ENCODE measurements at places on chromosomes 4 and X. TPM values are rescaled to one million over a fixed set of nuclear protein-coding genes. Genes with fewer than 3 reads are reported as not detected.
A peak's percentile ranks its signal among the peaks of the same experiment; 100 is the strongest.

Gene TMEM271
- total RNA-seq = 0.41 TPM

Gene IQCM
- 0.17 TPM for total RNA-seq

Gene C1QTNF7
- 0.07 TPM for total RNA-seq

Gene HDX
- 3.1 TPM for total RNA-seq

Gene TREX2
- 0.11 TPM for total RNA-seq

Gene CYLC1
- total RNA-seq = not detected

Gene ADAM29
- total RNA-seq = not detected

GRCh38 chrX:122572461-122572860 lies 611.6 kb upstream of the GRIA3 start:
- DNase-seq = no peak

GRCh38 chr4:109406337-109406931 lies 27.2 kb upstream of the SEC24B start:
- DNase-seq = no peak

DNA sequence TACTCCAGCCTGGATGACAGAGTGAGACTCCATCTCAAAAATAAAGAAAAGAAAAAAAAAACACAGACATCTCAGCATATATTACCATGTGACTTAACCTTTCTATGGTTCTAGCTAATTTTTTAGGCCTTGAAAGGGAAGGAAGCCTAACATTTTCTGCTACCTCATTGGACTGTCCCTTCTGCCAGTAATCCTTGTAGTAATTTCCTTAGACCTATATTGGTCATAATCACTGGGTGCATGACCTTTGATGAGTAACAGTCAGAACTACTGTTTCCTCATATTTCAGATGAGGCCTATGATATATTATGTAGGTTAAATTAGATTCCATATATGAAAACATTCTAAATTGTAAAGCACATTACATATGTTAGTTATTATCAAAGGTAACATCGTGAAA lies 9.6 kb downstream of the XIAP start:
- no peak for DNase-seq

- DNase-seq = peak; percentile 54
These were observed 4.4 kb upstream of the FAT1 start for GRCh38 chr4:186727977-186728519.

- DNase-seq = no peak
These were observed 62.8 kb downstream of the SH3KBP1 start for GRCh38 chrX:19824603-19825002.

DNA sequence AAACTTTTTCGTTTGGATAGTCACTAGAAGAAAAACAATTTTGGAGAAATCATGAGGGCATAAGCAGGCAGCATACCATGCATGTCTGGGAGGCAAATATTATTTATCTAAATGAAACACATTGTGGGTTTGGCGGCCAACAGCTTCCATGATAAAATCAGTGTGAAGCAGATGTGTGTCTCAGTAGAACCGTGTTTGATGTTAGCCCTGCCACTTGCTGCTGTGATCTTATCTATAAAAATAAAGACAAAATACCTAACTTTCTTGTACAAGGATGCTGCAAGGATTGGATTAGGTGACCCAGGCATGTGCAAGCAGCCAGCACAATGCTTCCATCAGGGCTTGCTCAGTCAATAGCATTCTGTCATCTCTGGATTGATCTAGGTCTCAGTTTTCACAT lies 341.4 kb downstream of the PACRGL start:
- DNase-seq = no peak

GRCh38 chr4:123398066-123398852 lies 1.7 kb downstream of the SPRY1 start:
- DNase-seq = peak; percentile 87

- no peak for DNase-seq
These were observed 115.3 kb upstream of the TRPC5 start for GRCh38 chrX:112197840-112198239.

DNA sequence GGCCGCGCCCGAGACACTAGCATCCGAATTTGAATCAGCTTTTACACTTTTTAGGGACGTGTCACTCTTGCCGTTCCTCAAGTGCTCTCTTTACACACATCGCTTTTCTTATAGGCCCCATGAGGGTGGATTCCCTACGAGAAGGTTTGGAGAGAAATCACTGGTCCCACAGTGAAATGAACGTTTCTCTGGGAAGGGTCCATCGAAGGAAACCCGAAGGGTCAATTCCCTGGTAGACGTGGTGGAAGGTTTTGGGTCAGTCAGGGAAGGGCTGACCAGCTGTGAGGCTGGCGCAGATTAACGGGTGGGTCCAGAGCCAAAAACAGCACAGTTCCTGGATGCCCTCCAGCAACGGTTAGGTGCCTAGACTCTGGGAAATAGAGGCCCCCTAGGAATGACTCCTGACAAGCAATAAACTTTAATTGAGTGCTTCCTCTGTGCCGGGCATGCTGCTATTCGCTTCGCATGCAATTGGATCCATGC lies 35.9 kb downstream of the ETDC start:
- DNase-seq = no peak

DNA sequence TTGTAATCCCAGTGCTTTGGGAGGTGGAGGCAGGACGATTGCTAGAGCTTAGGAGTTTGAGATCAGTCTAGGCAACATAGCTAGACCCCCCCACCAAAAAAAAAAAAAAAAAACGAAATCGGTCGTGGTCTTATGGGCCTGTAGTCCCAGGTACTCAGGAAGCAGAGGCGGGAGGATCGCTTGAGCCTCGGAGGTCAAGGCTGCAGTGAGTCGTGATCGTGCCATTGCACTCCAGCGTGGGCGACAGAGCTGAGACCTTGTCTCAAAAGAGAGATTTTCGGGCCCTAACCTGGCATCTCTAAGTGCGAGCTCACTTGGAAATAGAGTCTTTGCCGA lies 7.0 kb upstream of the LETM1 start:
- DNase-seq = no peak

DNA sequence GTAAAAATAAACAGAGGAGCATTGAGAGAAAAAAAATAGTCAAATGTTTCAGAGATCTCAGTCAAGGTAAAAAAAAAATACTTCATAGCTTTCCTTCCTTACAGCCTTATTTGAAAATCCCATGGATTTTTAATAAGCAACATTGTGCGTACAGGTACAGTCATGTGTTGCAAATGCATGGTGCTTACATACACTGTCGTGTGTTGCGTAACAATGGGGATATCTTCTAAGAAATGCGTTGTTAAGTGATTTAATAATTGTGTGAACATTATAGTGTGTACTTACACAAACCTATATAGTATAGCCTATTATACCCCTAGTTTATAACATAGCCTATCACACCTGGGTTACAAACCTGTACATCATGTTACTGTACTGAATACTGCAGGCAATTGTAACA lies 172.0 kb downstream of the UGT8 start:
- no peak for DNase-seq

GRCh38 chr4:108303488-108304177 lies 134.9 kb upstream of the LEF1 start:
- DNase-seq = peak; percentile 3

DNA sequence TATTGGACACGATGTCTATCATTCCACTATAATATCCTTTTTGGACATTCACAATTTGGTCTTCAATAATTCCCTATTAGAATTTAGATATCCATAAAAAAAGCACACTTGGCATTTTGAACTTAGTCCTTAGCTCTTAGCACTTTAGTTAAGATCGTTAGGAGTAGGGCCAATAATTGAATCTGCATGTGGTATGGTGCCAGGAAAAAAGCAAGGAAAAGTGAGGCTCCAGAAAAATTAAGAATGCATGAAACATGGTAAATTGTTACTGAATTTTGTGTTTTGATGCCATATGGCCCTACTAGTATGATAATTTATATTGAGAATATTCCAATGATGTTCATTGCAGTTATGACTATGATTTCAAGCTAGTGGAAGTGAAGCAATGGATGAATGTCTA lies 53.6 kb upstream of the TEX13A start:
- no peak for DNase-seq

- DNase-seq = no peak
These were observed 33.9 kb downstream of the NAA11 start for GRCh38 chr4:79292008-79292407.

GRCh38 chrX:39377773-39378172 lies 576.5 kb downstream of the MID1IP1 start:
- no peak for DNase-seq

DNA sequence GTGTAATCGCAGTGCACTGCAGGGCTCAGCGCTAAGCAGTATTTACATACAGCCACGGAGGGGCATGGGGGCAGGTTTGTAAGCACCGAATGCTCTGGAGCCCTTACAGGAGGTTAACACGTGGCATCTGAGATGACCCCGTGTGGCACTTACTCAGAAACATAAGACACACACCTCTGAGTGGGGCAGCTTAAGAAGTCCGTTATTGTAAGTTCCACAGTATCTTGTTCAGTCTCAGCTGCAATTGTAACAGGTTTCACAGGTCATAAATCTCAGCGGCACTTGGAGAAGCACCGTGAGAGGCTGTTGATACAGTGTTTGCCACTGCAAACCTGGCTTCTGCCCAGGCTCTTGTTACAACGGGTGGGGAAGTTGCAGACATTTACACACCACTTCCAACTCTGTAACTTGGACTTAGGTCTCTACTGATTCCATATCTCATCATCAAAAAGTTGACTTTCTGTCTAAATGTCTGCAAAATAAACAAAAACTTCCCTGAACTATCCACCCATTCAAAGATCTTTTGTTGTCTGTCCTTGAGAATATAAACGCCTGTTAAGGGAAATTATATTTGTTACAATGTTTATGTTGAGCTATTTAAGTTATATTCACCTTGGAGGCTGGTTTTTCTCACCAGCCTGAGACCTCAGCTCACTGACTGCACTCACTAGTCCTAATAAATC lies 10.3 kb downstream of the CPLX1 start:
- DNase-seq = peak; percentile 31

DNA sequence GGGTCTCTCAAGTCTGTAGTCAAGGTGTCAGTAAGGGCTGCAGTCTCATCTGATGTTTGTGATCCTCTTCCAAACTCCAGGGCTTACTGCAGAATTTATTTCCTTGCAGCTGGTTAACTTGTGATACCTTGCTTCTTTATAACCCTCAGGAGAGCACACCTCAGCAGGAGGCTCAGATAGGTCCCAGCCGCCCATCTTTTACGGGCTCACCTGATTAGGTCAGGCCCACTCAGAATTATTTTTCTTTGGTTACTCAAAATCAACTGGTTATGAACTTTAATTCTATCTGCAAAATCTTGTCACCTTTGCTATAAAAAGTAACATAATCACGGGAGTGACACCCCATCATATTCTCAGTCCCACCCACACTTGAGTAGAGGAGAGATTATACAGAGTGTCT lies 99.9 kb upstream of the BEND4 start:
- DNase-seq = no peak

DNA sequence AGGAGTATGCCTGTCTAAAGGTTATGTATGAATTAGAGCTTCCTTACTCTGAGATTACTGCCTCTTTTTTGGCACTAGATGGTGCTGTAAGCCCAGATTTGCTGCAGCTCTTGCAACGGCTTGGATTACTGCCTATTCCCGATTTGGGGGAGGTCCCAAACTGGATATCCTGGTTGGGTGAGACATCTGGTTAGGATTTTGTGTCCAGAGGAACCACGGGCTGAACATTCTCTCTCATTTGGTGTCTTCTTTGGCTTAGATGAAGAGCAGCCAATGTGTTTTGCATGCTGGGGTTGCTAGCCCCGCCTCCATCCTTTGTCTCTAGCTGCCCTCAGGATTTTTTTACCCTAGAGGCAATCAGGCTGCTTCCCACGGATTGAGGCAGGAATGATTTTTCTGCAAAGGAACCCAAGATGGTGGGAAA lies 31.9 kb downstream of the F8A1 start:
- DNase-seq = peak; percentile 63

DNA sequence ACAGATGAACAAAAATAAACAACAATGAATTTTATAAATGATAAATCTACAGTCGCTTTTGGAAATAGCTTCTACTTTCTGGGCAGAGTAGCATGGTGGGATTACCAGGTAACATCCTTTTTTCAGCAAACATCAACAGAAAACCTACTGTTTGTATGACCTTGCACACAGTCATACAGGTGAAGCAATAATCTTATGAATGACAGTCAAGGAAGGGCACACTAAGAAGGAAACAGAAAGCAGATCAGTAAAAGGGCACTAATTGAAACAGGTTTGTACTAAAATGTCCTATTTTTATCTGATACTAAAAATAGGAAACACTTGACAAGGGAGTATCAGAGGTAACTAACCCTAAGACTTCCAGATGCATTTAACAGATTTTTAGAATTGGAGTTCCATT lies 108.9 kb downstream of the DLG3 start:
- DNase-seq = no peak

Data from H7 (cell line).